ENCODE measurements at places on chromosomes 3 and 15.

- peak; percentile 68 for DNase-seq
Observed at GRCh38 chr3:46812237-46812791, 50.9 kb downstream of the MYL3 start.

- DNase-seq = no peak
Observed at GRCh38 chr15:87225436-87225835, 1031.1 kb downstream of the NTRK3 start.

DNA sequence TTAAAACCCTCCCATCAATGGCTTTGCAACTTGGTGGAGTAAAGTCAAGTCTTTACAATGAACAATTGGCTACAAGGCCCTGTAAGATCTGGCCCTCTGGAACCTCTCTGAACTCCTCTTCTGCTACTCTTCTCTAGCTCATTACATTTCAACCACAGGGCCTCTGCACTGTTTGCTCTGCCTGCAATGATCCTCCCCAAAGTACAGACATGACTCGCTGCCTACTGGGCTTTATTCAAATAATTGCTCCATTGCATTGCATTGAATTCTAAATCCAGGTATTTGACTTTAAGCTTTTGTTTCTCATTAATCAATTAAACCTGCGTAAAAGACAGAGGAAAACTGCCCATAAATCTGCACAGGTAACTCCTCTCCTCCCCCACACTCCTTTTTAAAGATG is 96.7 kb downstream of the CD47 start:
- DNase-seq = no peak

DNA sequence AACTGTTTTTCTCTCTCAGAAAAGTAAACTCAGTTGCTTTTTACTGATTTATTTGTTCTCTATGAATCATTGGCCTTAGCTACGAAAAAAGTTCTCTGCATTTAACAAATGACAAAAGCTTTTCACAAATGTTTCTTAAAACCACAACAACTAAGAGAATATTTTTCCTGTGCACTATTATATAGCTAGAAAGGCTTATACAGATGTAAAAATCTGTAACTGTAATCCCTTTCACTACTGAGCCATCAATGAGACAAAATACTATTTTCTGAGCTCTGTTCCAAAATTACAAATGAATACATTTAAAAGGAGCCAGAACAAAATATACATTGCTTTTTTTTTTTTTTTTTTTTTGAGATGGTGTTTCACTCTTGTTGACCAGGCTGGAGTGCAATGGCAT is 45.6 kb upstream of the PYGO1 start:
- no peak for DNase-seq

DNA sequence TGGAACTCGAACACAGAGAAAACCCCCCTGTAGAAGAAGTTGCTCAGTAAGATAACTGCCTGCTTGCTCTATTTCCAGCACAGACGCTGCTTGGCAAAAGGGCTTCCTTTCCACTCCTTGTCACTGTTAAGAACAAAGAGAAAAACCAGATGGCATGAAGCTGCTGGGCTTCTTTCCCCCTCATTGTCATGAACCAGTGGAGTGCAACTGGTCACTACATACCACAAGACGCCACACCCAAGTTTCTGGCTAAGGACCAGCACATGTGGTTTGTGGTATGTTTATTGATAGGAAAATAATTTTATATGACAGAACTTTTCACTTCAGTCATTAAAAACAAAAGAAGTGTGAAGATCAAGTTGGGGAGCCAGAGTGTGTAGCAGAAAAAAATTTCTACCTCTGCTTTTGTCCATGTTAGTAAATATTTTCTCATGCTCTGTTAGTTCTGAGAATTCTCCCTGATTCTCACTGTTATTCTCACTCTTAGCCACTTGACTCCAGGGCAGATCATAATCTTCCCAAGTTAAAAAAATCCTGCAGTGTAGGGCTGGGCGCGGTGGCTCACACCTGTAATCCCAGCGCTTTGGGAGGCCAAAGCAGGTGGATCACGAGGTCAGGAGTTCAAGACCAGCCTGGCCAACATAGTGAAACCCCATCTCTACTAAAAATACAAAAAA is 37.9 kb downstream of the CLK3 start:
- no peak for DNase-seq

DNA sequence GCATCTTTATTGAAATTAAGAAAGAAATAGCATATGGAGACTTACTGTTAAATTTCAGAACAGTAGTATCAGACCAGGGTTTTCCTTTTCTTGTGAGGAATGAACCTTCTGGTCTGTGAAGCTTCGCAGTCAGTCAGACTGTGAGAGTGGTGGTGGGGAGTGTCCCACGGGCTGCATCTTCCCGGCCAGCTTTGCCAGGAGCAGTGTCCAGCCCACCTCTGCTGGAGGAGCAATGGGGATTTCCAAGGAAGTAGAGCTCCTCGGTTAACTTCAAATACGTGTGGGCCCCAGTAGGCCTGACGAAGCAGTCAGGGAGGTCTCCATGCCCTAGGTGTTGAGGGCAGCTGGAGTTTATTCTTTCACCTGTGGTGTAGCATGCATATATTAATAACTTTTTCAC is 40.9 kb upstream of the FBXL22 start:
- DNase-seq = no peak

GRCh38 chr3:54240-54639 is 142.3 kb upstream of the CHL1 start:
- DNase-seq = no peak

- no peak for DNase-seq
Observed at GRCh38 chr3:118974356-118975097, 60.1 kb downstream of the IGSF11 start.

DNA sequence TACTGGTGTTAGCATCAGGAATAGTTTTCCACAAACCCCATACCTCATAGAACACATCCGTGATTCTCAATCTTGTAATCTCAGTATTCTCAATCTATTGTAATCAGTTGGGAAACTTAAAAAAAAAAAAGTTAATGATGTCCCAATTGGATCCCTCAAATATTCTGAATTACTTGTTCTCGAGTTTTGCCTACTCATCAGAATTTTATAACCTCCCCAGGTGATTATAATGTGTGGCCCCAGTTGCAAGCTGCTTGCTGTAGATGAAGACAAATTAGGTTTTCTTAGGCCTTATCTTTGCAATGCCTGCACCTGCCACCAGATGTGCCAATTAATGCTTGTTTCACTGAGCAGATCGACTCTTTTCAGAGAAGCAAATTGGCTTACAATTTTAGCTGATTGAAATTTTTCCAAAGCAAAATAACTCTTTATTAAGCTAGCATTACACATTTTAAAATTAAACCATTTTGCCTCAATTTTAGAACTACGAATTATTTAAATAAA is 19.0 kb upstream of the DIPK2A start:
- no peak for DNase-seq

DNA sequence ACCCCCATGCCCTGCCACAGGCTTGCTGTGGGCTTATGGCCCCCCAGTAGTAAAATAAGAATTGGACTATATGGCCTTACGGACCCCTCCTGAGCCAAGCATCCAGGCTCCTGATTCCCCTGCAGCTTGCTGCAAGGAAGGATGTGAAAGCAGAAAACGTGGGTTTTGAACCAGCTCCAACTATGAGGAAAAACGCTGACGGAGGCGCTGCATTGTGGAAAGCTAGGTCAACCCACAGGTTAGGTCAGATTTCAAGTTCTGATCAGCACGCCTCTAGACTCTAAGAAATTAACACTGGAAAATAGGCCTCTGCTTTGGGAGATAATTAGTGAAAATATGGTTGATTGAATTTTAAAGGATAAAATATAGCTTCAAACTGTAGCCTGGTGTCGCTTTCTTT is 195.4 kb upstream of the HES1 start:
- DNase-seq = no peak

DNA sequence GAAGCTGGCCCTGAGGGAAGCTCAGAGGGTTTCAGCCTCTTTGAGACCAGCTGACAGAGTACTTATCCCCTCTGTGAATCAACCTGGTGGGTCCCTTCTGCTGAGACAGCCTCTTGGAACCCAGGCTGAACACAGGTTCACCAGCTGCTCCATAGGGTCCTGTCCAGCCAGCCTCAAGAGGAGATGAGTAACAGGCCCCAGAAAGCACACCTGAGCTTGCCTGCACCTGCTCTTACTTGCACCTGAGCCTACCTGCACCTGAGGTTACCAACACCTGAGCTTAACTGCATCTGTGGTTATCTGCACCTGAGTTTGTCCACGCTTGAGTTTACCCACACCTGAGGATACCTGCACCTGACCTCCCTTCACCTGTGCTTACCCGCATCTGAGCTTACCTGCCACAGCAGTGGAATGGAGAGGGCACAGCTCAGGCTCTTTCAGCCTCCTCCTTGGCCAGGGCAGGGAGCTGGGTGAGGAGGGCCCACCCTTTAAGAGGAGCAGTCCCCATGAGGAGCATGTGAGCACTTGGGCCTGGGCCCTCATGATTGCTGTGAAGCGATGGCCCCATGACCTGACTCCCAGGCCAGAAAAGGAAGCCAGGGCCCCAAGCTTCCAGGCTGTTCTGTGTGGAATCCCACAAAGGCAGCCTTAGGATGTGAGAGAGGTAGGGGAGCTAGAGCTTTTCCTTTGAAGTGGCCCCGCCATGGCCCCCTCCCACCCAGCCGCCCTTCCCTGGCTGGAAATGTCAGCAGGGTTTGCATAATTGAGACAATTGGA is at the start of gene TRPM1:
Gene TRPM1, minus strand, starts transcription at position 464 of the 777 bp plus-strand sequence. CDS start 20,370 bp downstream, outside the sequence.
- DNase-seq = no peak

GRCh38 chr3:139020036-139020867 is 474 bp downstream of the PRR23B start:
- DNase-seq = no peak

All from stimulated activated CD4-positive, alpha-beta T cell treated with anti-CD3 and anti-CD28 coated beads, TNF-alpha, amount 100 ng/mL, for 1 hour (primary cell).